Kidney (tissue), 22 donors: ENCODE measurements at places on chromosomes 13 and 19. TPM values are rescaled to one million over a fixed set of nuclear protein-coding genes. Genes with fewer than 3 reads are reported as not detected.

Gene DCLK1
- total RNA-seq = 8.3 TPM

GRCh38 chr19:56162258-56162657, 13.6 kb upstream of the GALP start:
- H3K27ac ChIP-seq = no peak overlapping the region
- DNase-seq = no peak
- no peaks in the 10 kb centered on the region for H3K27me3 ChIP-seq
- H3K4me1 ChIP-seq = no peaks in the 10 kb centered on the region

DNA sequence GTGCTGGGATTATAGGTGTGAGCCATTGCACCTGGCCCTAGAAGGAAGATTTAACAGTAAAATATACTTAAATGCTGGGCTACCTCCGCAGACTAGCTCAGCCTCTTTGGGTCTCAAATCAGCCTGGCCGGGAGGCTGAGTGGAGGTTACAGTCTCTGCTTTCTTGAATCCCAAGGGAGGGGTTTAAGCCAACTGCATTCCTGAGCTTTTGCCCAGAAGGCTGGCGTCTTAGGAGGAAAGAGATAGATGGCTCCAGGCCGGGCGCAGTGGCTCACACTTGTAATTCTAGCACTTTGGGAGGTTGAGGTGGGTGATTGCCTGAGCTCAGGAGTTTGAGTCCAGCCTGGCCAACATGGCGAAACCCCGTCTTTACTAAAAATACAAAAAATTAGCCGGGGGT, 623 bp upstream of the C5AR1 start:
- H3K27ac ChIP-seq = no peak overlapping the region
- no peak overlapping the region for H3K4me3 ChIP-seq

Gene SLC25A41
- total RNA-seq = 0.28 TPM

- H3K27me3 ChIP-seq = no peaks in the 10 kb centered on the region
- no peaks in the 10 kb centered on the region for H3K36me3 ChIP-seq
- peaks cover 2% of the 10 kb centered on the region for H3K4me1 ChIP-seq
- no peak within 1 kb of the TSS for H3K27ac ChIP-seq
- no peak within 1 kb of the TSS for H3K4me3 ChIP-seq
- no peak for DNase-seq
These were observed at the start of gene GNA15 for GRCh38 chr19:3135961-3136683. Gene GNA15 (plus strand): TSS chr19:3136033. CDS start chr19:3136451, 418 bp downstream.

- no peak for DNase-seq
- no peak overlapping the region for H3K4me3 ChIP-seq
- H3K36me3 ChIP-seq = no peaks in the 10 kb centered on the region
- no peak overlapping the region for H3K27ac ChIP-seq
- H3K4me1 ChIP-seq = no peaks in the 10 kb centered on the region
These were observed 49.3 kb downstream of the UFM1 start for GRCh38 chr13:38398711-38399493.

DNA sequence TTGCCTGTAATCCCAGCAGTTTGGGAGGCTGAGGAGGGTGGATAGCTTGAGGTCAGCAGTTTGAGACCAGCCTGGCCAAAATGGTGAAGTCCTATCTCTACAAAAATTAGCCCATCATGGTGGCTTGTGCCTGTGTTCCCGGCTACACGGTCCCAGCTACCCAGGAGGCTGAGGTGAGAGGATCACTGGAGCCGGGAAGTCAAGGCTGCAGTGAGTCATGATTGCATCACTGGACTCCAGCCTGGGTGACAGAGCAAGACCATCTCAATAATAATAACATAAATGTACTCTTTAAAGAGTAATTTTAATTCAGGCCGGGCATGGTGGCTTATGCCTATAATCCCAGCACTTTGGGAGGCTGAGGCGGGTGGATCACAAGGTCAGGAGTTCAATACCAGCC, 38.7 kb downstream of the SKA3 start:
- no peak overlapping the region for H3K27ac ChIP-seq
- no peak for DNase-seq
- H3K4me1 ChIP-seq = peaks cover 8% of the 10 kb centered on the region
- no peak overlapping the region for H3K4me3 ChIP-seq
- no peaks in the 10 kb centered on the region for H3K36me3 ChIP-seq

DNA sequence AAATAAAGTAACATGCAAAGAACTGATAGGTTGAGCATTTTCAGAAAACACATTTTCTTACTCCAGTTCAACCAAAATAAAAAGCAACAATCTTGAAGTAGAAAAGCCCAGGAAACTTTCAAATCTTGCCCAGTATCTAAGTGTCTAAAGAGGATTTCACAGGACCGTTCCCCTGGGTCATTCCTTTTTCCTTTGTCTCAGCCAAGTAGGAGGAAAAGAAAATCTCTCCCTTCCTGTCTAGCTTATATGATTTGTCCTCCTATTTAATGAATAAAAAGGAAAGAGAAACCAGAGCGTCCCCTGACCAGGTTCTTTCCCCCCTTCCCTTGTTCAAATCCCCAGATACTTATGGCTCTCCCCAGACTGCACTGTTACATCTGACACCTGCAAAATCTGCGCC, 248.0 kb downstream of the KCTD12 start:
- H3K4me3 ChIP-seq = no peak overlapping the region
- no peaks in the 10 kb centered on the region for H3K27me3 ChIP-seq
- no peak for DNase-seq
